Germinal center (tissue), 1 donor: ENCODE measurements at places on chromosomes 13 and 19.

DNA sequence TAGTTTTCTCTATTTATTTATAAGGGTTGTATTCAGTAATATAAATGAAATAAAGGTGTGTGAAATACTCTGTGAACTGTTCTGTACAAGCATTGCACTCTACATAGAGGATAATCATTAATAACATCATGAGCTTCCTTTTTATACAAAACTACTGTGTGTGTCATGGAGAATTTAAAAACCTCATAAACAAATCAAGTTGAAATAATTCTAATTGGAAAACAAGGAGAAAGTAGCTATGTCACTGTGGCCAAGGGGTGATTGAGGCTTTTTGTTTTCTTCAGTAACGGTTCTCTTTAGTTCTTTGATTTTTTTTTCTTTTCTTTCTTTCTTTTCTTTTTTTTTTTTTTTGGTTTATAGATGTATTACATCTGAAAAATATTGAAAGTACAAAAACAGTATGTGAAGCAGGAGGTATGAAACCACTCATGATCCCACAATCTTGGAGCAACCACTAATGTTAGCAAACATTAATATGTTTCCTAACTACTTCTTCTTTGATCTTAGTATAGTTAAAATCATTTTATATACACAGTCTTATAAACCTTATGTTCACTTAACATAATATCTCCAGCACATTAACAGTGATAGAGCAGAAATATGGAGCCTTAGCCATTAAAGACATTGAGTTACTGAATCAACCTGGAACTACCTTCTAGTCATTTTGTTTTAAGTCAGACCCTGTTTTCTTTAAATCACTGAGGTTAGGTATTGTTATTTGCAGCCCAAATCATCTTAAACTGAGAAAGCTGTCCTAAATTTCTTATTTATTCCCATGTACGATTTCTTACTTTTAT is 45.4 kb downstream of the WDFY2 start:
- no peak for DNase-seq

GRCh38 chr13:65638572-65639168 is 1591.5 kb downstream of the PCDH9 start:
- DNase-seq, result peak; percentile 1

DNA sequence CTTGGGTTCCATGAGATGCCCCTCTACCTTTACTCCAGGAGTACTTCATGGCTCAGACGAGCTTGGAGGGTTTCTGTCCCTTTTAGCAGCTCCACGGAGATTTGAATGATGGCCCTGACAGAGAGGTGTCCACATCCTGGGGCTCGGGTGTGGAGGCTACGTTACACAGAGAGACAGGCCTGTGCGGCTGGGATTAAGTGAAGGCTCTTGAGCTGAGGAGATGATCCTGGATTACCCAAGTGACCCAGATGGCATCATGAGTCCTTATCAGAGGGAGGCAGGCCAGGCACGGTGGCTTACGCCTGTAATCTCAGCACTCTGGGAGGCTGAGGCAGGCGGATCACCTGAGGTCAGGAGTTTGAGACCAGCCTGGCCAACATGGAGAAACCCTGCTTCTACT is 12.4 kb downstream of the DPP9 start:
- no peak for DNase-seq

- no peak for DNase-seq
Measured at GRCh38 chr13:28747851-28748250, 29.1 kb upstream of the SLC46A3 start.
